Umbilical cord (tissue), 2 donors: ENCODE measurements at places on chromosomes 3 and 15.
A peak's percentile ranks its signal among the peaks of the same experiment; 100 is the strongest.

DNA sequence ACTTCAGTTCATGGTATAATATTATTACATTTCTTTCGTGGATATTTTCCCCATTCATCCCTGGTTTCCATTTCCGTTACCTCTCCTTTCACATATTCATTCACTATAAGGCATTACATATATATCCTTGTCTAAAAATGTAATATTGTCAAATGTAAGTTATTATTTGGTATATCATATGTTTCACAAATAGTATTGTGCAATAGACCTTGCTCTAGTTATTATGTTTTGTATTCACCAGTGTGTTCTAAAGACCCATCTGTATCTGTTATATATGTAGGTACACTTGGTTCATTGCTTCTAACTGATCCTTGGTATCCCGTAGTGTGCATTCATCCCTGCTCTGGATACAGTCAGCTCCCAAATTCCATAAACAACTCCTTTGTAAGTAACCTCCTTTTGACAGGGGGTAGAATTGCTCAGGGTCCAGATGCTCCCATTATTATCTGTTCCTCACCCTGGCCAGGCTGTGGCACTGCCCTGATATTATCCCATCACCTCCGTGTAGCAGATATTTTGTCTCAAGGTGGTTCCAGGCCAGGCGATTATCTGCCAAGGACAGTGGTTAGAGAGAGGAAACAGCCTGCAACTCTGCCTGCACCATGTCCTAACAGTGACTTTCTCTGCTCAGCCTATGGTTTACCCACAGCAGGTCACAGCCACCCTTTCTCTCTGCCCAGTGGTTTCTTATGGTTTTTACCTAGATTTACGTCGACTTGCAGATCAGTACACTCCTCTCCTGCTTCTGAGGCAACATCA lies 29.2 kb downstream of the PAQR9 start:
- no peak for DNase-seq

DNA sequence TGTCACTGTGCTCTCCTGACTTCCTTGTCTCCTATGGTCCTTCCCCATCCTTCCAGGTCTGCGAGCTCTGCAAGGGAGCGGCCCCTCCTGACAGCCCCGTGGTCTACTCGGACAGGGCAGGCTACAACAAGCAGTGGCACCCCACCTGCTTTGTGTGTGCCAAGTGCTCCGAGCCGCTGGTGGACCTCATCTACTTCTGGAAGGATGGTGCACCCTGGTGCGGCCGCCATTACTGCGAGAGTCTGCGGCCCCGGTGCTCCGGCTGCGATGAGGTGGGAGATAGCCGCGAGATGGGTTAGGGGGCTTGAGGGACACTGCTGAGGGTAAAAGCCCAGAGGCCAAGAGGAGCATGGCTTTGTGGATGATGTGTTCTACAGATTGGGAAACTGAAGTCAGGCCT lies 63.8 kb downstream of the LMCD1 start:
- no peak for DNase-seq

GRCh38 chr3:110933821-110934426 lies 137.7 kb upstream of the NECTIN3 start:
- DNase-seq, result no peak

- peak; percentile 55 for DNase-seq
Observed at GRCh38 chr3:28667646-28668621, 319.3 kb upstream of the AZI2 start.

DNA sequence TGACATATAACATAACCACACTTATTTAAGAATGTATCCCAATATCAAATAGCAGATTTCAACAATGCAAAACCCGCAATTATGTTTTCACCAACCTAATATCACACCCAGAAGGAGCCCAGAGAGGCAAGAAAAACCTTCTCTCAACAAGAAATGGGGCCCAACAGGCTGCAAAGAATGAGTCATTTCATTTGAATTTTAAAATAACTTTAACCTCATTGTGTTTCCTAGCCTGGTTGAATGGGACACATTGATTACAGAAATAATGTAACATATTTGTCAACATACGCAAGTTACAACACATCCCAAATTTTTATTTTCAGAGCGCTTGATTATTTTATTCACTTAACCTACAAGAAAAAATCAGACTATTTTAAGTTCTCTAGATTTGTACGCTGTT lies 365.1 kb upstream of the SLCO3A1 start:
- DNase-seq, result no peak

GRCh38 chr3:99656624-99657023 lies 18.2 kb downstream of the COL8A1 start:
- DNase-seq, result no peak

- DNase-seq, result no peak
Observed at GRCh38 chr3:153629148-153629547, 467.1 kb downstream of the RAP2B start.

DNA sequence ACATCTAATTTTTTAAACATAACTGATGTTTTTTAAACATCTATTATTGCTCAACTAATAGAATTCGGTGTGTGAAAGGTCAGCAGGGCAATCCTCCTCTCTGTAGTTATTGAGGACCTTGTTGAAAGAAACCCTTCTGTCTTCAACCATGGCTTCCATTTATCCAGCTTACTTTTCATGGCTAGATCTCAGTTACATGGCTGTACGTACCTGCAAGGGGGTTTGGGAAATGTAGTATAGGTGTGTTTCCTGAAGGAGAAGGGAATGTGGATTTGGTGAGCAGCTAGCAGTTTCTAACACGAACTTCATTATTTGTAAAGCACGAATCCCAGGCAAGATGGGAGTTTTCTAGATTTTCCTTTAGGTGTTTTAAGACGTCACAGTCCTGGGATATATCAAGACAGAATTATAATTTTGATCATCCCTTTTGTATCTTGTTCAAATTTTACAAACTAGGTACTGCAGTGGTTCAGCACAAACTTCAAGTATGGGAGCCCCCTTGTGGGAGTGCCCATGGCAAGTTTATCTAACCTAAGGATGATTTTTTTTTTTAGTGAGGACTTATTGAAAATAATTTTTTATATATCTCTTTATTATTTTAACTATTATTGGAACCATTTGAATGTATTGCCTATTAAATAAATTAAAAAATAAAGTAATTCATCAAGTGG lies 41.6 kb downstream of the FBXL2 start:
- DNase-seq, result no peak

- peak; percentile 43 for DNase-seq
Observed at GRCh38 chr3:161630794-161631193, 134.2 kb downstream of the OTOL1 start.

GRCh38 chr3:146241523-146242240 lies 9.2 kb downstream of the PLSCR4 start:
- DNase-seq, result no peak

DNA sequence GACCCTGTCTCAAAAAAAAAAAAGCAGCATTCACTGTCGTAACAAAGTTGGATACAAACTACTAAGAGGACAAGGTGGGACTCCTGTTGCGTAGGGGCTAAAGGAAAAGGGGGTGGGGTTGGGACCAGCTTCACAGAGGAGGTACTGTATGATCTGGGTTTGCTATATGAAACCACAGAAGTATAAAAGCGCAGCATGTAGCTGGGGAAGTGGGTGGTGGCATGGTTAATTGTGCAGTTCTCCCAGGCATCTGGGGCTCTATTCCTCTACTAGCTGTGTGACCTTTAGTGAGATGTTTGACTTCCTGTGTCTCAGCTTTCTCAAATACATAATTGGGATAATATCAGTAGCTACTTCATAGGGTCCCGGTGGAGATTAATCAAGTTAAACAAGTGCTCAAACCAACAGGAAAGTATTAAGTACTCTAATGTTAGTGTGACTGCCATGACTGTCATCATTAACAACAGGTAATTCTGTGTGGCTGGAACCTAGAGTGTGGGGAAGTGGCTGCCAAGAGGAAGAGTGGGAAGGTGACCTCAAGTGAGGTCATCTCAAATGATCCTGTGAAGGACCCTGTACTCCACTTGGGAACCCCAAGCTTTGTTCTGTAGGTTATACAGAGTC lies 11.5 kb downstream of the PARP16 start:
- no peak for DNase-seq

DNA sequence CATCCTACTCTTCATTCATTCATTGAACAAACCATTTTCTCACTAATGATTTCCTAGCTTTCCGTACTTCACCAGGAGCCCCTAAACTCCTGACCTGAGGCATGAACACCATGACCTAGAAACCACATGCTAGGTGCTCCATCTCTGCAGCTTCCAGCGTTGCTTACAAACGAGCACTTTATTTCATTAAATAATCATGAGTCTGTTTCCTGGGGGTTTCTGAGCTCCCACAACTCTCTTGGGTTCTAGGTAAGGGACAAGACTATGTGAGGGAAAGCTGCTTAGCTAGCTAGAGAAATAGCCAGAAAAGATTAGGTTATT lies 1.3 kb downstream of the MAP2K1 start:
- DNase-seq, result no peak
